ENCODE measurements at places on chromosomes 4 and X. TPM values are rescaled to one million over a fixed set of nuclear protein-coding genes. Genes with fewer than 3 reads are reported as not detected.

Gene LRAT
- 0.58 TPM for total RNA-seq

Gene ARMCX1
- total RNA-seq, result 50.9 TPM

Gene FAM53A
- total RNA-seq, result 2.1 TPM

Gene CAPN6
- 0.28 TPM for total RNA-seq

Gene TMEM271
- not detected for total RNA-seq

- no peaks in the 10 kb centered on the region for H3K36me3 ChIP-seq
Observed at GRCh38 chr4:163895378-163896005, 401.0 kb downstream of the TMA16 start.

DNA sequence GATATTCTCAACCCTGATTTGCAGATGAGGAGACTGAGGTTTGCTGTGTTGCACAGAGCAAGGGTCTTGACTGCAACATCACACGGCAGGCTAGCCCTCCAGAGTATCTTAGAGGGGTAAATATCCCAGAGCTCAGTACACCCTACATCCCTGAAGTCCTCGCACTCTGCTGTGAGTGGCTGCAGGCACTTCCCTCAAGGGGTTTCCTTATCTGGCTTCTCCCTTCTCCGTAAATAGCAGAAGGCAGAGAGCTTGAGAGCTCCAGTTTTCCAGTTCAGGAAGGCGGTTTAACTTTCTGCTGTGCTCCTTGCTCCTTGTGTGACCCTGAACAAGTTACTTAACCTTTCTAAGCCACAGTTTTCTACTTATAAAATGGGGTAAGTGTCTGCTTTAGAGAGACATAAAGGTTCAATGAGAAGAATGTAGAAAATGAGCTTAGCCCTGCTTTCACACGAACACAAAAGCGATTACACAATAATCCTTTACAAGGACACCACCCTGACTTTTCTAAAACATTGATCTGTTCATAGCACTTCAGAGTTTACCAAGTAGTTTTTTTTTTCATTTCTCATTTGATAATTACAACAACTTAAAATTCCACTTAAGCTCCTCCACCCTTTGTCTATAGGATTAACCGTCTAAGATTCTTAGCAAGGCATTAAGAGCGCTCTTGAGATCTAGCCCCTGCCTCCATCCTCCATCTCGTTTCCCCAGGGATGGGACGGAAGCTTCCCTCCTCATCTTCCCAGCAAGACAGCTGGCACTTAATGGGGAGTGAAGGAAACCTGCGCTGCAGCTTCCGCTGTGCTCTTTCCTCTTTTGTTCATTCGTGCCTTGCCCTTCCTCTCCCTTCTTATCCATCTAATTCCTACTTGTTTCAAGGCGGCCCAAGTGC, 68.4 kb downstream of the TAPT1 start:
- no peak overlapping the region for H3K27ac ChIP-seq
- H3K4me1 ChIP-seq, result peaks cover 3% of the 10 kb centered on the region

DNA sequence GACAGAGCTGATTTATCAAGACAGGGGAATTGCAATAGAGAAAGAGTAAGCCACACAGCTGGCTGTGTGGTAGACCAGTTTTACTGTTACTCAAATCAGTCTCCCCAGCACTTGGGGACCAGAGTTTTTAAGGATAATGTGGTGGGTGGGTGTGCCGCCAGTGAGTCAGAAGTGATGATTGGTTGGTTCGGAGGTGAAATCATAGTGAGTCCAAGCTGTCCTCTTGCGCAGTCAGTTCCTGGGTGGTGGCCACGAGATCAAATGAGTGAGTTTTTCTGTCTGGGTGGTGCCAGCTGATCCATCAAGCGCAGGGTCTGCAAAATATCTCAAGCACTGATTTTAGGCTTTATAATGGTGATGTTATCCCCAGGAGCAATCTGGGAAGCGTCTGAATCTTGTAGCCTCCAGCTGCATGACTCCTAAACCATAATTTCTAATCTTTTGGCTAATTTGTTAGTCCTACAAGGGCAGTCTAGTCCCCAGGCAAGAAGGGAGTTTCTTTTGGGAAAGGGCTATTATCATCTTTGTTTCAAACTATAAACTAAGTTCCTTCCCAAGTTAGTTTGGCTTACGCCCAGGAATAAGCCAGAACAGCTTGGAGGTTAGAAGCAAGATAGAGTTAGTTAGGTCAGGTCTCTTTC, 44.0 kb upstream of the PPP1R2C start:
- H3K36me3 ChIP-seq, result no peaks in the 10 kb centered on the region
- H3K27ac ChIP-seq, result no peak overlapping the region
- DNase-seq, result no peak
- no peak overlapping the region for H3K4me3 ChIP-seq
- H3K4me1 ChIP-seq, result no peaks in the 10 kb centered on the region
- H3K27me3 ChIP-seq, result no peaks in the 10 kb centered on the region

- H3K27ac ChIP-seq, result no peak overlapping the region
- H3K27me3 ChIP-seq, result no peaks in the 10 kb centered on the region
- no peak overlapping the region for H3K4me3 ChIP-seq
- peaks cover 13% of the 10 kb centered on the region for H3K36me3 ChIP-seq
- DNase-seq, result no peak
Observed at GRCh38 chr4:48832571-48832970, 1.7 kb downstream of the OCIAD1 start.

GRCh38 chrX:15564981-15565579, 35.7 kb downstream of the ACE2 start:
- H3K27ac ChIP-seq, result no peak overlapping the region
- no peak overlapping the region for H3K4me3 ChIP-seq
- DNase-seq, result peak; percentile 55

DNA sequence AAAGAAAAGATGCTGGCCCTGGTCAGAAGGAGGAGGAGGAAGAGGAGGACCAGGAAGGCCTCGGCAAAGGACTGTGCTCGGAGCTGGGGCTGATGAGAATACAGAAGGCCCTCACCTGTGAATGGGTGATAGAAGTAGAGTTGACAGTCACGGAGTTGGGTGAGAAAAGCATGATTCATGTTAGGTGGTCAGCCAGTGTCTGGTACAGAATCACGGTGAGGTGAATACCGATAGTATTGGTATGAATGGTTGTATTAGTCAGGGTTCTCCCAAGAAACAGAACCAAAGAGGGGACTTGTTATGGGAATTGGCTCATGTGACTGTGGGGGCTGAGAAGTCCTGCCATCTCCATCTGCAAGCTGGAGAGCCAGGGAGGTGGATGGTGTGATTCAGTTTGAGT, 32.5 kb upstream of the FAM156A start:
- H3K27me3 ChIP-seq, result no peaks in the 10 kb centered on the region
- H3K4me1 ChIP-seq, result no peaks in the 10 kb centered on the region
- no peak for DNase-seq

DNA sequence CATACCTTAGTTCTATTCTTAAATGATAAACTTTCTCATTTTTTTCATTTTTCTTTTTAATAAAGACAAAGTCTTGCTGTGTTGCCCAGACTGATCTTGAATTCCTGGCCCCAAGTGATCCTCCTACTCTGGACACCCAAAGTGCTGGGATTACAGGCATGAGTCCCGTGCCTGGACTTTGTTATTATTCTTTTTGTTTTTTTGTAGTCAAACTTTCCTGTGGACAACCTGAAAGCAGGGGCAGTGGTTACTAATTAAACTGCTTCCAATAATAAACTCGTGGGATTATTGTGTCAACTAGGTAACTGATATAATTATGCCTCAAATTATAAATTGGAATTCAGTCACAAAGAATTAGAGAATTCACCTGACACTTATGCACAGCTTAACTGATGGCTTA, 107.8 kb upstream of the RAPGEF2 start:
- no peaks in the 10 kb centered on the region for H3K36me3 ChIP-seq
- no peak overlapping the region for H3K4me3 ChIP-seq
- H3K4me1 ChIP-seq, result no peaks in the 10 kb centered on the region

DNA sequence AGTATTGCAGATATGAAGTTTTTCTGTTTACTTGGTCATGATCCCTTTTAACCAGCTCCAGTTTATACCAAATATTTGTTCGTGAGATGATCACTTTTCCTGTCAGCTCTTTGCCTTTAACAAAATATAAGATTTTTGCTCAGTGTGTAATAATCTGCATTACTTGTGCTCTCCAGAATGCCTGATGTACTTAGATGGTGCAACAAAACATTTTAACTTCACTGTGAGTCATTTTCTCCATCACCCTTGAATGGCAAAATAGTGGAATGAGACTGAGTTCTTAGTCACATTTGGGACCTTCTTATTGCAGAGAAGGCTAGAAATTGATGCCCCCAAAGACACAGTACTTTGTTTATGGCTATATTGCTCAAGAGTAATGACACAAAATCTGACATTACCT, 252.0 kb downstream of the FRMPD4 start:
- H3K27me3 ChIP-seq, result peaks cover 27% of the 10 kb centered on the region
- no peak for DNase-seq
- H3K27ac ChIP-seq, result no peak overlapping the region
- no peak overlapping the region for H3K4me3 ChIP-seq
- no peaks in the 10 kb centered on the region for H3K36me3 ChIP-seq

GRCh38 chr4:189377569-189377968, 563.1 kb upstream of the FRG1 start:
- no peaks in the 10 kb centered on the region for H3K27me3 ChIP-seq
- no peak overlapping the region for H3K27ac ChIP-seq
- no peaks in the 10 kb centered on the region for H3K4me1 ChIP-seq
- H3K36me3 ChIP-seq, result no peaks in the 10 kb centered on the region
- H3K4me3 ChIP-seq, result no peak overlapping the region
- no peak for DNase-seq

- no peak within 1 kb of the TSS for H3K4me3 ChIP-seq
- peak within 1 kb of the TSS; percentile 14 for H3K27ac ChIP-seq
- H3K27me3 ChIP-seq, result no peaks in the 10 kb centered on the region
- H3K36me3 ChIP-seq, result no peaks in the 10 kb centered on the region
- no peak for DNase-seq
Observed at GRCh38 chr4:39032218-39033085, at the start of gene TMEM156. Gene TMEM156, minus strand, starts transcription at chr4:39032409. Its CDS starts 96 bp downstream, at chr4:39032313.

DNA sequence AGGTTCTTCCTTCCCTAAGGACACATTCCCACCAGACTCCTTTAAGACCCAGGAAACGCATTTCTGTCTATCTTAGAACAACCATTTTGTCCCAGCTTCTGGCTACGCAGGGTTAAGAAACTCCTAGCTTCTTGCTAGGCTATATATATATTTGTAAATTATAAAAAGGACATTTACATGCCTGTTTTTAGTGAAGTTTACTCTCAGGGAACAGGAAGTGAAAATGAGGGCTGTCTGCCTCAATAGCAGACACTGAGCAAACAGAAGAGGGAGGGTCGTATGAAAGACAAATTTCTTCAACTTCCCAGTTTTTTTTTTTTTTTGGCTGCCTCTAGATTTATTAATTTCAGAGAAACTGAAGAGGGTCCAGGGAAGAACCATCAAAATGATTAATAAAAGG, 9.3 kb upstream of the FRMPD3 start:
- H3K36me3 ChIP-seq, result no peaks in the 10 kb centered on the region
- no peak overlapping the region for H3K4me3 ChIP-seq
- no peaks in the 10 kb centered on the region for H3K4me1 ChIP-seq
- DNase-seq, result no peak
- H3K27ac ChIP-seq, result no peak overlapping the region
- H3K27me3 ChIP-seq, result peaks cover 35% of the 10 kb centered on the region

DNA sequence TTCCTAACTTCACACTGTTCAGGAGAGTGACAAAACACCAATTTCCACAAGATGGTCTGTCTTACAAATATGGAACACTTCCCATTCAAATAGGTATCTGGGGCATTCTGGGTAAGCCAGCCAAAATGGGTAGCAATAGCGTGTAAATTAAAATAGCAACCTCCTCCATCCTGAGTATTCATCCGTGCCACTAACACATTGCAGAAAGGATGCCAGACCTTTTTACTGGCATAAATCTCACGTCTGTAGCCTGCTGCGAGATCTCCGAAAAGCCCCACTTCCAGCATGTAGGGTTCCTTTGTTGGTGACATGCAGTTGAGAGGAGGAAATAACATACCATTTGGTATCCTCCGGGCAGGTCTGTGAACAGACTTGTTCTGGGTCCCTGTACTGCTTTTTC, 52.7 kb upstream of the RAI2 start:
- no peak overlapping the region for H3K27ac ChIP-seq
- H3K27me3 ChIP-seq, result no peaks in the 10 kb centered on the region
- no peaks in the 10 kb centered on the region for H3K36me3 ChIP-seq
- no peak overlapping the region for H3K4me3 ChIP-seq
- no peaks in the 10 kb centered on the region for H3K4me1 ChIP-seq
- no peak for DNase-seq

- H3K36me3 ChIP-seq, result no peaks in the 10 kb centered on the region
- no peak for DNase-seq
- H3K27ac ChIP-seq, result no peak overlapping the region
- H3K4me1 ChIP-seq, result peaks cover 10% of the 10 kb centered on the region
Observed at GRCh38 chr4:109303140-109303496, 660 bp upstream of the COL25A1 start.

DNA sequence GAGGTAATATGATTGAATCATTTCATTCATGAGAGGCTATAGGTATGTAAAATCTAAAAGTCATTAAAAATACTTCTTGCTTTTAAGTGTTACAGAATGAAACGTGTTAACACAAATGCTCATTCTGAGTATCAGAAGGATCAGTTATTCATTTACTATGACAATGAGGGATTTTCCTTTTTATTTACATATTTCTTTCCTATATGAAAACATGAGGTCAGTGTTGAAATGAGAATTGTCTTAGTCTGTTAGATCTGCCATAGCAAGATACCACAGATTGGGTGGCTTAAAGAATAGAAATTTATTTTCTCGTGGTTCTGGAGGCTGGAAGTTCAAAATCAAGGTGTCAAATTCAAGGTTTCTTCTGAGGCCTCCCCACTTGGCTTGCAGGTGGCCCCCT, 181.2 kb downstream of the ARHGAP10 start:
- peaks cover 3% of the 10 kb centered on the region for H3K36me3 ChIP-seq
- no peak overlapping the region for H3K27ac ChIP-seq
- no peak overlapping the region for H3K4me3 ChIP-seq
- no peaks in the 10 kb centered on the region for H3K4me1 ChIP-seq
- H3K27me3 ChIP-seq, result no peaks in the 10 kb centered on the region

GRCh38 chr4:185711726-185712125, 100.3 kb downstream of the SORBS2 start:
- H3K36me3 ChIP-seq, result no peaks in the 10 kb centered on the region
- no peak for DNase-seq
- H3K27me3 ChIP-seq, result no peaks in the 10 kb centered on the region
- no peaks in the 10 kb centered on the region for H3K4me1 ChIP-seq

DNA sequence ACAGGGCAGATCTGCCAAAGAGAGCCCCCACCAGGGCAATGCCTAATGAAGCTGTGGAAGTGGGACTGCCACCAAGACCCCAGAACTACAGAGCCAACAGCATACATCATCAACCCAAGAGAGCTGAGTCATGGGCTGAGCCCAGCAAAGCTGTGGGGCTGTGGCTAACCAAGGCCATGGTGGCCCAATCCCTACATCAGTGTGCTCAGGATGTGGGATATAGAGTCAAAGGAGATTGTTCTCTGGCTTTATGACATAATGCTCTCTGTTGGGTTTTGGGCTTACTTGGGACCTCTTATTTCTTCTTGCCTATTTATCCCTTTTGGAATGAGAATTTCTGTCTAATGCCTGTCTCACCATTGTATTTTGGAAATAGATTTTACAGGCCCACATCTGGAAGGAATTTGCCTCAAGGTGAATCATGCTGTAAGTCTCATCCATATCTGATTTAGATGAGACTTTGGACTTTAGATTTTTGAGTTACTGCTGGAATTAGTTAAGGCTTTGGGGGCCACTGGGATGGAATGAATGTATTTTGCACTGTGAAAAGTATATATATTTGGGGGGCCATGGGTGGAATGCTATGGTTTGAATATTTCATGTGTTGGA, 5.4 kb upstream of the PRDM5 start:
- H3K27me3 ChIP-seq, result no peaks in the 10 kb centered on the region
- no peak overlapping the region for H3K4me3 ChIP-seq
- H3K27ac ChIP-seq, result no peak overlapping the region
- DNase-seq, result no peak

Measured in lung (tissue), 17 donors.